Skin of body (tissue), 3 donors: ENCODE measurements at places on chromosomes 11 and 22.

- no peak for DNase-seq
These were observed 16.5 kb upstream of the PRR5 start for GRCh38 chr22:44685384-44686056.

GRCh38 chr11:103844327-103845215, 191.9 kb upstream of the DDI1 start:
- DNase-seq, result no peak

DNA sequence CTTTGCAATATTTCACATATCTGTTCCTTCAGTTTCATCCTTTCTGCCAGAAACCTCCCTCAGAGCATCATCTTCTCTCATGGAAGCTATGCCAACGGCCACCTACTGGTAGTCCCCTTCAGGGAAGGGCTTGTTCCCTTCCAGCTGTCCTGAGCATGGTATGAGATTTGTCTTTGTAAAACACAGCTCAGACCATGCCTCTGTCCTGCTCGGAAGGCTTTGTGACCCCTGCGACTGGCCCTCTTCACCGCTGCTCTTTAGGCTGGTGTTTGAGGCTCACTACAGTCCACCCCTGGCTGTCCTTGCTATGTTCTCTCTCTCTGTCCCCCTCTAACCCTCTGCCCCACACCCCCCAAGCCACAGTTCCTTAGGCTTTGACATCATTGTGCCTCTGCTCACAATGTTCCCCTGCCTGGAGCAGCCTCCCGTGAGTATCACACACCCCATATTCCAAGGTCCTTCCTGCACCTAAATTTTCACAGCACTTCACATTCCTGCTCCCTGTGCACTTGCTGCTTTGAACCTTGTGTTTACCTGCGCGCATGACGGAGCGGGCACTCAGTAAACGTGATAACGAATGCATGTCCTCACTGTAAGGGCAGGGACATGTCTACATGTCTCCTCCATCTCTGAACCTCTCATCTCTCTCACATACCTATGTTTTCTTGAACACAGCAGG, 24.0 kb upstream of the ACER3 start:
- DNase-seq, result no peak

DNA sequence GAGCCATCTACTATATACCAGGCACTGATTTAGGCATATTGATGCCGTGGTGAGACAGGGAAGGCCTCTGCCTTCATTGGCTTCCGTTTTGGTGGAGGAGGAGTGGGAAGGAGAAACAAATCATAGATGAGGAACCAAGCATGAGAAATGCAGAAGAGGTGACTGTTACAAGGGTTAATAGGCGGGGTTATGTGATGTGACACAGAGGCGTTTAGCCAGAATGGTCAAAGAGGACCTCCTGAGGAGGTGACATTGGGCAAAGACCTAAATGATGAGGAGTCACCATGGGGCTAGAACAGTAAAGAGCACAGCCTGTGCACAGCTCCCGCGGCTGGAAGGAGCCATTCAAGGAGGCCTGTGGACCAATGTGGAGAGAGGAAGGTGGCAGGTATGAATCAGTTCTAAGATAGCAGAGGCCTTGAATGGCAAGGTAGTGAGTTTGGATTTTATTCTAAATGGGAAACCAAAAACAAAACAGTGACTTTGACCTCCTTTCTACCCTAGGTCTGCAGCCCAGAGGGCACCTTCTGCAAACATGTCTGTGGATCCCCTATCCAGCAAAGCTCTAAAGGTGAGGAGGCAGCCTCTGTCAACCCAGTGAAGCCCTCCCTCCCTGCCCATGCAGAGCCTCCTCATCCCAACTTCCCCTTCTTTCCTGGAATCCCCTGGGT, 11.7 kb downstream of the MAFF start:
- DNase-seq, result no peak

GRCh38 chr11:12356944-12357655, 20.3 kb upstream of the PARVA start:
- no peak for DNase-seq

DNA sequence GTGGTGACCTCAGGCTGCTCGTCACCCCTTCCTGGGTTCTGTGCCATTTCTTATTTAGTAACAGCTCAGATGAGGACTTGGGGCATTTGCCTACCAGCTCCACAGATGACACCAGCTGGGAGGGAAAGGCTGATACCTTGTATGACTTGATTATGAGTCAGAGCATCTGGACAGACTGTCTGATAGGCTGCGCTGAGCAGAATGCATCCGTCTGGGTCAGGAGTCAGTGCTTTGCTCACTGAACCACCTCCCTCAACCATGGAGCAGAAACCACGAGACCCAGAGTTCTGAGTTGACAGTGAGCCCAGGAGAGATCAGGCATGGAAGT, 6.8 kb downstream of the ST14 start:
- no peak for DNase-seq

- no peak for DNase-seq
These were observed 352.3 kb upstream of the B3GAT1 start for GRCh38 chr11:134764367-134764766.

GRCh38 chr11:94802501-94802900, 34.3 kb downstream of the AMOTL1 start:
- no peak for DNase-seq

- DNase-seq, result peak; percentile 35
These were observed 3.7 kb upstream of the POLD4 start for GRCh38 chr11:67356864-67357561.

DNA sequence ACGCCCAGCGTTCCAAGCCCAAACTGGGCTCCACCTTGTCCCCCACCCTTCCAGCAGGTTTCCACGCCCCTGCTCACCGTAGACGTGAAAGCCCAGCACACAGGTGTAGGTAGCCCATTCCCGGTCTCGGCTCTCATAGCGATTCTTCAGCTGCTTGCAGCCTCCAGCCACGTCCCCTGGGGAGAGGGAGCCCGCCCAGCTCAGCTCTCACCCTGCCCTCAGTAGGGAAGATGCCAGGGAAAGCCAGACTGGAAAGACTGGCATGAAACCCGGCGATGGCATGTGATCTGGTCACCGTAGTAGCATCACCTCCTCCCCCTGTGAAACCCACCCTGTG, 1.4 kb upstream of the MTA2 start:
- DNase-seq, result peak; percentile 28

DNA sequence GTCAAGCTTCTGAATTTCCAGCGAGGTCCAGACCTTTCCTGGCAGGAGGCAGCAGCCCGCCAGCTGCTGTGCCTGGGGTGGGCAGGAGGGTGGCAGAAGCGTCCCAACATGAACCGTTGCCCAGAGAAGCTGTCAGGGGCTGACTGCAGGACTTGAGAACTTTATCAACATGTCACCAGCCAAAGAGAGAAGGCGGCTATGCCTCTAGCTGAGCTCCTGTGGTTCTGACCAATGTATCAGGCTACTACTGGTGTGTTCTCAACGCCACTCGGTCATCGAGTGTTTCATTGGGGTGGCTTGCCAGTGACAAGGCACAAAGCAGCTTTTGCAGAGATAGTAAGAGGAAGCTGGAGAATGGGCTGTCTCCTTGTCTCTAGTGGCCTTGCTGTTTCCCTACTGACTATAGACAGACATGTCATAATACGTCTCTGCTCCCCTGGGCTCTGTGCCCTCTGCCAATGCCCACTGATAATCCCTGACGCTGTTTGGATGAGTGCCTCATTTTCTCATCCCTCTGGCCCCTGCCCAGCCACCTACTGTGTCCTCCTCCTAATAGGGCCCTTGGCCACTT, 17.6 kb upstream of the ASCC2 start:
- DNase-seq, result no peak

DNA sequence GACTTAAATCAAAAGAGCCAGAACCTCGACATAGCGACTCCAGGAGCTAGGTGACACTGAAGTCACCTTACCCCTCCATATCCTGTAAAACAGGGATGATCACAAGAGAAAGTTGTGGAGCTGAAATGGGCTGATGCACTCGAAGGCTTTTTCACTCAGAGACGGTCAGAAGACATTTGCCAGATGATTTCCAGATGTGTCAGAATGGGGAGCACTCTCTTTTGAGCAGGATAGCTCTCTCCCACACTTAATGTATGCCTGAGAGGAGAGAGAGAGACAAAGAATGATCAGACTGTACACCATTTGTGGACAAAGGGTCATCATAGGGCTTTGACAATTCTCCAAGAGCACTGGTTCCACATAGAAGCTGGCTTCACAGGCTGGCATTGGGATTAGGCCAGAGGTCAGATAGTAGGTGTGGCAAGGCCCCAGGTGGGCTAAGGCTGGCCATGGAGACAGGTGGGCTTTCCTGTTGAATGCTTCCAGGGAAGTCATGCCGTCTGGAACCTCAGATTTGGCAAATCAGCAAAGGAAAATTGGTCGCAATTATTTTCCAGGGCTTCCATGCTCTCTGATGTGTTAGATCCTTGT, 42.3 kb upstream of the ETS1 start:
- DNase-seq, result peak; percentile 19

DNA sequence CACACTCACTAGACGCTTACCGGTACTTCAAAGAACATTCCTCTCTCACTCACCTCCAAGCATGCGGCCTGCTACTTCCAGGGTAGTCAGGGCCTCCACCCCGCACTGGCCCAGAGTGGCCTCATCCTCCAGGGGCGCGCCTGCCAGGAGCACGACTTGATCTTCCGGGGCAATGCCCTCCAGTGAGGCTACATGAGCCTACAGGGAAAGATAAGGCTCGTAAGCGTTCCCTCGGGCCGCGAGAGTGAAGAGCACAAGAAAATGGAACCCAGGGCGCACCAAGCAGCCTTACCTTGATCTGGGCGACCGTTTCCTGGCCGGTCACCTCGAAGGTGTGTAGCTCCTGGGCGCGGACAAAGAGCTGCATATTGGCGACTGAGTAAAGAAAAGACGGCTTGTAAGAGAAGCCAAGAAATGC, 478 bp downstream of the FAU start:
- no peak for DNase-seq

- DNase-seq, result no peak
These were observed 38.8 kb downstream of the ZNF202 start for GRCh38 chr11:123702696-123703095.

GRCh38 chr22:42314709-42315391, 44.4 kb upstream of the TCF20 start:
- no peak for DNase-seq
